ENCODE measurements at places on chromosomes 12 and 14.

DNA sequence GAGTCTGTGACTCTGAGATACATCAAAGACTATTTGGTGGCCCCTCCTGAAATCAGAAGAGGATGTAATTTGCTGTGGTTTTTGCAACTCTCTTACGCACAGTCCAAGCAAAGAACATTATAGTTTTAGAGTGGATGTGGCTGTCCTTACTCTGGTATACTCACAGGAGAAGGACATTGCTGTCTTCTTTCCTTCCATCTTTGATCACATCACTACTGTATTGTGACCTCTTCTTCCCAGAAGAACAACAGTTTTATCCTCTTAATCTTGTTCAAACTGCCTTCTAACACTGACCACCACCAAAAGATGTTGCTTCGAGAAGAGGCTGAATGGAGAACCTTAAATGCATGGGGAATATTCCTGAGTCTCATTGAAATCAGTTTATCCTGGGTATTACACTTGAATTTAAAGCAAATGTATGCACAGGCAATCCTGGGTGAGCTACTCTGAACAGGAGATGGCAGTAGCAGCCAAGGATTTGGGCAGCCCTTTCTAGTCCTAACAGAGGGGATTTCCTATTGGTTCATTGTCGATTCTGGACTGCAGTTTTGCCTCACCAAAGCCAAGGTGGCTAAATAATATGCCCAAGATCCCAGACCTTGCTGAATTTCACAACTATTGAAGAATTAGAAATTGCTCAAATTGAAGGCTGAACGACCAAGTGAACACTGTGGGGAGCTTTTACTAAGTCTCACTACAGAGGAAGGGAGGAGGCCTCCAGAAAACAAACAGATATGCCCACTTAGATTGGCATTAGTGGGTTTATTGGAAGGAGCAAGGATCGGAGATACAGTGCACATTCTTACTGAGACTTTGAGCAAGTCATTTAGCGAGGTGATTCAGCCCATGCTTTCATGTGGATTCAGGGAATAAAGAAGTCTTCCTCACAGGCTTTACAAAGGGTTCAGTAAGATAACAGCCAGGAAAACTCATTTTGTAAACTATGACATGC, 282.8 kb downstream of the PAWR start:
- DNase-seq, result no peak

- DNase-seq, result no peak
These were observed 5.6 kb downstream of the OR10P1 start for GRCh38 chr12:55642267-55642666.

DNA sequence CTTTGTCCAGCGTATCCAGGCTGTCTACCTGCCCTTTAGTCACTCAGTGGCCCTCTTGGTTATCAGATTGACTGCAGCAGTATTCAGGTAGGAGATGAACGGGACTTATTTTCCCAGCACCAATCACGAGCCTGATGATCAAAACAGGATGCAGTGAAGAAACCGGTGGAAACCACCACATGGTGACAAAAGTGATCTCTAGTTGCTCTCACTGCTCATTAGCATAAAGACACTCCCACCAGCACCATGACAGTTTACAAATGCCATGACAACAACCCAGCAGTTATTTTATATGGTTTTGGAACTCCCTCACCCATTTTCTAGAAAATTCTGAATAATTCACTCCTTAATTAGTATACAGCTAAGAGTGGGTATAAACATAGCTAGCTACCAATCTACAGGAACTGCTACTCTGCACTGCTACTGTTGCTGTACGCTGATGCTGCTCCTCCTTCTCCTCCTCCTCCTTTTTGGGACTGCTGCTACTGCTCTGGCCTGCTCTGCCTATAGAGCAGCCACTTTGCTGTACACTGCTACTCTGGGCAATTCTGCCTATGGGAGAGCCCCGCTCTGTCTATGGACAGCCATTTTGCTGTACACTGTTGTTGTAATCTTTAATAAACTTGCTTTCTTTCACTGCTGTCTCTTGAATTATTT, 142.5 kb upstream of the SSTR1 start:
- DNase-seq, result peak; percentile 77

GRCh38 chr12:96236221-96236822, 42.1 kb downstream of the ELK3 start:
- DNase-seq, result peak; percentile 50
